Stimulated activated naive CD8-positive, alpha-beta T cell treated with anti-CD3 and anti-CD28 coated beads, Interleukin-15, amount 100 ng/mL, for 72 hours (primary cell): ENCODE measurements at places on chromosomes 4 and X.

- DNase-seq, result no peak
Measured at GRCh38 chr4:119031218-119031617, 104.4 kb upstream of the MYOZ2 start.

- no peak for DNase-seq
Measured at GRCh38 chr4:137968956-137969678, 273.0 kb downstream of the SLC7A11 start.

DNA sequence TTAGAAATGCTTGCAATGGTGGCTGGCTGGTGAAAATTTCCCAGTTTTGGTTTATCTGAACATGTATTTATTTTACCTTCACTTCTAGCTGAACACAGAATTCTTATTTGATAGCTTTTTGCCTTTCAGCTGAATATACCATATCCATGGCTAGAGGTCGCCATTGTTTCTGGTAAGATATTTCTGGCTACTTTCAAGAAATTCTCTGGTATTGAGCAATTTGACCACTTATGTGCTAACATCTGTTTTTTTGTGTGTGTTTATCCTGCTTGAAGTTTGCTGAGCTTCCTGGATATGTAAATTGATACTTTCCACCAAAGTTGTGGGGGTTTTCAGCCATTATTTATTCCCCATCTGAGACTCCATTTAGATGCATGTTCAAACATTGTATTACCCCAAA, 75.4 kb downstream of the FBXW7 start:
- no peak for DNase-seq

DNA sequence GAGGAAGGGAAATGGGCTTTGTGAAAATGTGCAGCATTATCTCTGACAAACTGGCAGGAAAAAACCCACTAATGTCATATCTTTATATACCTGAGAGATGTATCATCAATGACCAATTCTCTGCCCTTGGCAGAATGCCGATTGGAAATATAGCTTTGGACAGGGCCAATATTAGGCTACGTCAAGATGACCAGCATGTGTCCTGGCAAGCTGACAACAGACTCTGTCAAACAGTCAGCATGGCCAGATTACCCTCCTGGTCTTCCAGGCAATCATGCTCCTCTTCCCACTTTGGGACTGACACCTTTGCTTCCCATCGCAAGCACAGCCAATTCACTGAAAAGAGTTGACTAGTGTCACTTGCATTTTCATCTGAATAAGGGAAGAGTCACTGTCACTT, 57.0 kb downstream of the SORBS2 start:
- no peak for DNase-seq

- no peak for DNase-seq
Measured at GRCh38 chrX:135974279-135974856, 580 bp upstream of the MMGT1 start.

- no peak for DNase-seq
Measured at GRCh38 chr4:134070174-134070573, 131.4 kb downstream of the PABPC4L start.

DNA sequence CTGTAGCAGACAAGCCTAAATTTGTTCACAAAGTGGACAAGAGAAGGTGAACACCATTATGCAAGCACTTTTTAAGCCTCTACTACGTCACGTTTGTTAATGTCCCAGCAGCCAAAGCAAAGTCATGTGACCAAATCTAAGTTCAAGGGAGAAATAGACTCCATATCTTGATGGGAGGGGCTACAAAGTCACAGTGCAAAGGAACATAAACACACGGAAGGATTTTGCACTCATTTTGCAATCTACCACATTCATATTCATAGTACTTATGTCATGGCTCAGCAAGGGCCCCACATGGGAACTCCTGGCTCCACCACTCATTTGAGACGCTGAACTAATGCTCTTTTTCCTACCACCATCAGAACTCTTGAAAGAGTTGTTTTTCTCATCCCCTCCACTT, 139.0 kb upstream of the JADE1 start:
- no peak for DNase-seq

DNA sequence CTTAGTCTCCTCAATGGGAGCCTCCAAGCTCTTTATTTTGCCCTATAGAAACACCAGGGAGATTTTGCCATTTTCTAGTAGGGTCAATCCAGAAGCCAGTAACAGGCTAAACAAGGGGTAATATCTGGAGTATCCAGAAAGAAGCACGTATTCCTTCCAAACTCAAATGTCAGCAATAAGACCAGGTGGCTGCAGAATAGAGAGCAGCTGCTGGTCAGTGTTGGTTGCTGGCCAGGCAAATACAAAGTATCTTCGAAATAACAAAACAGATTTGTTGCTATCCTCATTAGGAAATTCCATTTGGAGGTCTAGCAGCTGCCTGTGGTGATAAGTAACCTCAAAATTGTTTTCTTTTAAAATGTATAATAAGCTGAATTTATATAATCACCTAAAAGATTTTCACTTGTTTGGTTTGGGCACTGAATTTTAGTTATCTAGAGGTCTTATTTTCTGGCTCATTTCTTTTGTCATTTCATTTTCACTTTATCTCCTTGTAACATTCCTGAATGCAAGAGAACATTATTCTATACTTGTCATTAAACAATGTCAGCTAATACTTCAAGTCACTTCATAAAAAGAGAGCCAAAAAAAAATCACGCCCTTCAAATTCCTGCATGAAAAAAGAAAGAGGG, 320.6 kb downstream of the DTHD1 start:
- DNase-seq, result no peak

DNA sequence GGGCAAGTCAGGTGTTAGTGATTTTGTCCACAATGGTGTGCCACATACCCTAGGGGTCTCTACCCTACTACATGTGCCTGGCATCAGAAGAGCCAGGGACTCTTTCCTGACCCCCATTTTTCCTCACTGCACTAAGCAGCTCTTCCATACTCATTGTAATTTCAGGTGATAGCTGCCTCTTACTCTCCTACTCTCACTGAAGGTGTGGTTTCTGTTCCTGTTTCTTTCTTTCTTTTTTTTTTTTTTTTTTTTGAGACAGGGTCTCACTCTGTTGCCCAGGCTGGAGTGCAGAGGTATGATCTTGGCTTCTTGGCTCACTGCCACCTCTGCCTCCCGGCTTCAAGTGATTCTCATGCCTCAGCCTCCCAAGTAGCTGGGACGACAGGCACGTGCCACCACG, 164.9 kb upstream of the USP9X start:
- no peak for DNase-seq

GRCh38 chr4:75004755-75005668, 72.1 kb downstream of the PARM1 start:
- no peak for DNase-seq

GRCh38 chr4:95867919-95868318, 28.0 kb downstream of the PDHA2 start:
- no peak for DNase-seq

- no peak for DNase-seq
Measured at GRCh38 chr4:126610933-126611332, 1021.8 kb upstream of the INTU start.

DNA sequence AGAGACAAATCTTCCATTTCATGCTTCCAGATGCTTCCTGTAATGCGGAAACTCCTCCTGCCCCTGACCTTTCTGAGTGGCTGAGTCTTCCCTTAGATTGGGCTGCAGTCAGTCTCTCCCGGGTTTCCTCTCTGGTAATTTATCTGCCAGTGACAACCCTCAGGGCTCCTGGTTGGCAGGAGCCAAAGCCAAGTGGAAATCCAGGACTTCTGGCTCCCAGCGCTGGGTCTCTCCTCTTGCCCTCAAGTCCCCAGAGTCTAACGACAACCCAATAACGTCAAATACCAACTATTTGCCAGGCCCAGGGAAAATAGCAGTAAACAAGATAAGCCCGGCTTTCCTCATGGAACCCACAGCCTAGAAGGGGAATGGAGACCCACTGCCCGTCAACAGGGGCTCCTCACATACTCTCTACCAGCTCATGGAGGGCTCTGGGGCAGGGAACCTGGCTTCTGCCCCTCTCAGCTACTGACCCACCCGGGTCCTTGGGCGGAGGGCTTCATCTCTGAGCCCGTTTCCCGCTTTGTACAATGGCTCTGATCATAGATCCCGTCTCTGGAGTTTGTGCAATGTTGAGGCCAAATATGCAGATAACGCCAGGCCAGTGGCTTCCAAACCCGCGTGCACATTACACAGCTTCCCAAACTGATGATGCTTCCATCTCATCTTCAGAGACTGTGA, 1.1 kb upstream of the TBC1D14 start:
- DNase-seq, result no peak
